Occipital lobe (tissue), 3 donors: ENCODE measurements at places on chromosomes 2 and 18. TPM values are rescaled to one million over a fixed set of nuclear protein-coding genes. Genes with fewer than 3 reads are reported as not detected.

The MC2R gene
- total RNA-seq, result not detected

DNA sequence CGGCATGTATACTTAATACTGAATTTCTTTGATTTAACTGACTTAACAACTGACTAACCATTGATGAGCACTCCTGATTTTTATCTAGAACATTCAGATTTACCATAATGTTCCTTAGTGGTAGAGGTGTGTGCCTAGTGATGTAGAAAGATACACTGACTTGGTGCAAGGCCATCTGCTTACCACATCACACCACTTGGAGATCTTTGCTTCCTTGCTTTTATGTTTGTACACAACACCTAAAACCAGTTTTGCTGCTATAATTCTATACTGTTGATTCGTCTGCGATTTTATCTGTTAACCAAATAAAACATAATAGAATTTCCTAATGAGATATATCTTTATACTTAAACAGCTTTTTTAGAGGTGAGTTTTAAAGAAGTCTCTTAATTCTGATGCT, 3.9 kb upstream of the FARP2 start:
- DNase-seq, result no peak

DNA sequence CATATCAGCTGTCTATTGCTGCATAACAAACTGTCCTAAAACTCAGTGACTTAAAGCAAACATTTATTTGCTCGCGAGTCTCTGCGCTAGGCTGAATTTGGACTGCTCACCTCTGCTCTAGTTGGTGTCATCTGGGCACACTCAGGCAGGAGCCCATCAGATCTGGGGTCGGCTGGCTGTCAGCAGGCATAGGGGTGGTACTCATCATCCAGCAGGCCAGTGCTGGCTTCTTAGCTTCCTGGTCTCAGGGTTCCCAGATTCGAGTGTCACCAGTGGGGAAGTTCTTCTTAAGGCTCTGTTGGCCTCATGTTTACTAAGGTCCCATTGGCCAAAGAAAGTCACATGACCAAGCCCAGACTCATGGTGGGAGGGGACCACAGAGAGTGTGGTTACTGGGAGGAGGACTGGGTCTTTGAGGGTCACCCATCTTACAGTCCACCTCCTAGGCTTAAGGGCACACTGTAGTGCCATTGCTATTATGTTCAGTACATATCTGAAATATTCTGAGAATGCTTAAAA, 71.6 kb upstream of the ATG16L1 start:
- no peak for DNase-seq

- DNase-seq, result no peak
Measured at GRCh38 chr18:63257453-63257852, 62.1 kb downstream of the BCL2 start.

DNA sequence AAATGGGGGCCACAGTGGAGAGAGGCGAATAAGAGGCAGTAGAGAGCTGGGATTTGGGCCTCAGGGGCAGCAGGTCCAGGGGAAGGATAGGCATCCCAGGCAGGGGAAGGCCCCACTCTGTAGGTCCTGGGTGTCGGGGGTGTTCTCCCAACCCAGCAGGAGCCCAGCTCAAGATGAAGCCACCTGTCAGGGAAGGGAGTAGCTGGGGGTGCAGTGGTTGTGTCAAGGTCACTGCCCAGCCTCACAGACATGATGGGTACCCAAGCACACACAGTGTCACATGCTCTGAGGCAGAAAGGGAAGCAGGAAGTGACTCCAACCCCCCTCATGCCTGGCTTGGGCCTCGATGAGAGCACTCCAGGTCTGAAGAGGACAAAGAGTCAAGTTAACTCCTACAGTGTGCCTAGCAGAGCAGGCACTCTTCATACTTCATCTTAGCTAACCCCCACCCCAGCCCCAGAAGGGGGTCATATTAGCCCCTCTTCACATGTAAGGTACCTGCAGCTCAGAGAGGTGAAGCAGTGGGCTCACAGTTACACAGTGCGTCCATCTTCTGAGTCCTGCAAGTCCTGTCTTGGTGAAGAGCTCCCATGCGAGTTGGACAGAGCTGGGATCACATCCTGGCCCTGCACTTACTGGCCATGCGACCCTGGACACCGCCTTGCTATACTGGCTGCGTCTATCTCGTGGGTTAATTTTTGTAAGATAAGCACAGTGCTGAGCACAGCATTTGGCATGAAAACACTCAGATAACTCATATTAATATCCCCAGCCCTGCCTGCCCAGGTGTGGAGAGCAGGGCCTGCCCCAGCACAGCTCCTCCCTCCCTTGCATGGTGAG, 72.6 kb upstream of the DAPL1 start:
- DNase-seq, result no peak

The RNASEH1 gene
- total RNA-seq, result 26.2 TPM
